ENCODE measurements at places on chromosomes 6 and 20.

DNA sequence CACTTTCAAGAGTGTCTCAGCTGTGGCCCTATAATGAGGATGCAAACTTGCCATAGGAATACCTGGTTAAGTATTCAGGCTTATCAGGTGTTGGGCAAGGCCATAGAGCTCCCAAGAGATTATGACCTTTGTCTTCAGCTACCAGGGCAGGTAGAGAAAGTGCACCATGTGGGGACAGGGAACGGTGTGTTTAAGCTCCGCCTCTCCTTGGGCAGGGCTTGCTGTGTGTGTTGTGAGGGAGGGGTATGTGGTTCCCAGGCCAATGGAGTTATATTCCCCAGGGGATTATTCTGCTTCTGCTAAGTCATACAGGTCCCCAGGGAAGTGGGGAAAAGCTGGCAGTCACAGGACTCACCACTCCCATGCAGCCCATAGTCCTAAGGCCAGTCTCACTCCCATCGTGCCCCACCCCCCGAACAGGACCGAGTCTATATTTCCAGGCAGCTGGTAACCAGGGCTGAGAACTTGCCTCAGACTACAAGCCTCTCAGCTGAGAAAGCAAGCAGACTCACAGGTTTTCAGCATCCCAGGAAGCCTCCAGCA is 660.2 kb downstream of the HTR1B start:
- no peak for DNase-seq

DNA sequence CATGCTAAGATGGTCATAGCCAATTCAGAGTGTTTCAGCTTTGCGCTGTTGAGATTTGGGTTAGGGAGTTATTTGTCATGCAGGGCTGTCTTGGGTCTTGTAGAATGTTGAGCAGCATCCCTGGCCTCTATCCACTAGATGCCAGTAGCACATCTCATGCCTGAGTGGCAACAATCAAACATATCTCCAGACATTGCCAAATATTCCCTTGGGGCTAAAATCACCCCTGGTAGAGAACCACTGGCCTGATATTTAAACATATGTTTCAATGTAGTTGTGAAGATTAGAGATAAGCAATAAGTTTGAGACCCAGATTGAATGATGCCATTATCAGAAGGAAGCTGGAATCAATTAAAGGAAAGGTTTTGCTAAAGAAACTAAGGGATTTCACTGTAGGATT is 463.3 kb downstream of the DOK5 start:
- no peak for DNase-seq

DNA sequence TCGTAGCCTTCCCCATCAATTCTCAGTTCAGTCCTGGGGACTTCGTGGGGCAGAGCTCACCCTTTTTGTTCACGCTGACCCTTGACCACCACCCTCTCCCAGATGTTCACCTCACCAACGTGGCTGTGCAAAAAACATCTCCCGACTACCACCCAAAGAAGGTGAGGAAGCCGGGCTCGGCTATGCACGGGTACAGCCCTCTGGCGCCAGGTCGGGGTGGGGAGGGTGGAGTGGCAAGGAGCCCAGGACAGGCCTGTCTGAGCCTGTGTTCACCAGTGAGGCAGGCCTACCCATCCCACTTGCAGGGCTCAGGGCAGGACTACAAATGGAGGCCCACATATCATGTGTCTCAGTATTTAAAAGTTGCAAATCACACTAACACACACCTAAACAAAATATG is 18.1 kb downstream of the PDRG1 start:
- DNase-seq: no peak

GRCh38 chr20:64159286-64159680 is 5.0 kb upstream of the MYT1 start:
- DNase-seq: no peak

- peak; percentile 57 for DNase-seq
These were observed 36.1 kb downstream of the PSMB1 start for GRCh38 chr6:170516783-170517616.

GRCh38 chr20:1267809-1268374 is 1.8 kb downstream of the SNPH start:
- DNase-seq: no peak
